ENCODE measurements at places on chromosomes 16 and 17.
A peak's percentile ranks its signal among the peaks of the same experiment; 100 is the strongest.

GRCh38 chr16:89556750-89557689, 3.5 kb upstream of the RPL13 start:
- DNase-seq = peak; percentile 58

- no peak for DNase-seq
Observed at GRCh38 chr16:2598723-2599122, 60.9 kb downstream of the PDPK1 start.

DNA sequence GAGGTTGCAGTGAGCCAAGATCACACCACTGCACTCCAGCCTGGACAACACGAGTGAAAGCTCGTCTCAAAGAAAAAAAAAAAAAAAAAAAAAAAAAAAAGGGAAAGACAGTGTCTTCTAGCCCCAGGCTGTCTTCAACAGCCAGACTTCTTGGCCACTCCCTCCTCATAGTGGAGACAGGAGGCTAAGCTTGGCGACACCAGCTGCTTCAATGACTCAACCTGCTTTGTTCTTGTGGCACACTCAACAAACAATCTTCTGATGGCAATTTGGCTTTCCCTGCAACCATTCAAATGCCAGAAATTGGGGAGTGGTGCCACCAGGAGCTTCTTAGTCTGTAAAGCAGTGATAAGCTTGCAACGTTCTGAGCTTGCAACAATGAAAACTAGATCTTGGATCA, 290.4 kb upstream of the DYNLRB2 start:
- no peak for DNase-seq

DNA sequence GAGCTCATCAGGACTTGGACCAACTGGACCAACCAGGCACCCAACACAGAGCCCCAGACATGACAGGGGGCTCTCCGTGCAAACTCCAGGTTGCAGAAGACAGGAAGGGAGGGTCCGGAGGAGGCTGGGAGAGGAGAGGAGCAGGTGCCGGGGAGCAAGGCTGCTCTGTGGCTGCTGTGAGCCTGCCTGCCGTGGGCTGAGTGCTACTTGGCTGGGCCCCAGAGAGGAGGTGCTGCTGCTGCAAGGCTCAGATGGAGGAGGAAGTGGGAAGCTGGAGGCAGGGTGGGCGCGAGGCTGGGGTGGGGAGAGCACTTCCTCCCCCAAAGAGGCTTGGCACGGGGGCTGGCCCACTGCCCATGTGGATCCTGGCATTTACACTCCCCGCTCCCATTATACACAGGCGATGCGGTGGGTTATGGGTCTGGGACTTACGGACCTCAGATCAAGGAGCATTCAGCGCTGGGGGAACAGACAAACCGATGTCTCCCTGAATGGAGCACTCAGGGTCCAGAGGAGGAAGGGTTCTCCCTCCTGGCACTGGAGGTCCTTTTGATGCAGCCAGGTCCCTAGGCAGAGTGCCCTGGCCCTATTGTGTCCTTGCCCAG, 15.9 kb downstream of the EPOP start:
- no peak for DNase-seq

- DNase-seq = peak; percentile 5
Observed at GRCh38 chr17:1793447-1793806, 31.6 kb downstream of the SERPINF1 start.

- no peak for DNase-seq
Observed at GRCh38 chr17:22142091-22142490, 449.8 kb downstream of the KCNJ18 start.

DNA sequence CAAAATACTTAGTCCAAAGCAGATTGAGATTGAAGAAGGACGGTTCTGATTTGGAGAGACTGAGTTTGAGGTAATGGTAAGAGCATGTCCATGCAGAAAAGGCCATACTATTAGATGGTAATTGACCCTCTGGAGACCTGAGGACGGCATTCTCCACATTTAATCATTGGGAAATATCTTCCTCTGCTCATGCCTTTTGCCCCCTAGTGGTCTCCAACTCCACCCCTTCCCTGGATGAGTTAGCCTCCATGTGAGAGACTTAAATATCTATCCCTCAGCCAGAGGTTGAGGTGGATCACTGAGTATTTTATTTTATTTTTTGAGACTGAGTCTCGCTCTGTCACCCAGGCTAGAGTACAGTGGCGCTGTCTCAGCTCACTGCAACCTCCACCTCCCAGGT, 10.4 kb upstream of the OR3A1 start:
- no peak for DNase-seq

- DNase-seq = no peak
Observed at GRCh38 chr16:4345836-4346781, 5.0 kb downstream of the PAM16 start.

DNA sequence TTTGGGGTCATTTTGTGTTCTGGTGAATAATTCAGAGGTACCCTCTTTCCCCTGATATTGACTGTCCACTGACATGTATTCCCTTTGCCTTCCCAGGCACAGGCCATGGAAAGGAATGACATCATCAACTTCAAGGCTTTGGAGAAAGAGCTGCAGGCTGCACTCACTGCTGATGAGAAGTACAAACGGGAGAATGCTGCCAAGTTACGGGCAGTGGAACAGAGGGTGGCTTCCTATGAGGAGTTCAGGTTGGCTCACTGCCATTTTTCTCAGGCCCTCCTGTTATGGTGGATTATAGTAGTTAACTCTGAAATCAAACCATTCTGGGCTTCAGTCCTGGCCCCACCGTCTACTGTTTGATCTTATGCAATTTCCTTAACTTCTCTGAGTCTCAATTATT, 1.6 kb upstream of the EFTUD2 start:
- DNase-seq = peak; percentile 63

GRCh38 chr17:80796430-80796861, 195.2 kb upstream of the CHMP6 start:
- no peak for DNase-seq

DNA sequence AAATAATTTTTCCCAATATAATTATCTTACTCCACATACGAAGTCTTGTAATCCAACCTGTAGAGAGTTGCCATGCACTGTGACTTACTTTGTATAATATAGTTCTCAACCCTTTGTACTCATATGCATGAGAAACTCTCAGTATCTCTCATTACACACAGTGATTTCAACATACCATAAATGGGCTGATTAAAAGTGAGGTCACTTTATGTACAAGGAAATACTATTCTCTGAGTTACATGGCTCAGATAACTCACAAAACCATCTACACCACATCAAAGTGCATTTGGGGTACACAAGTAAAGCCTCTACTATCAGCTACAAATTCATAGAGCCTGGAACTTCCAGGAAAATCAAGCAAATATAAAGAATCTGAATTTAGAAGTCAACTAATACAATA, 27.9 kb downstream of the SLFN12 start:
- no peak for DNase-seq

DNA sequence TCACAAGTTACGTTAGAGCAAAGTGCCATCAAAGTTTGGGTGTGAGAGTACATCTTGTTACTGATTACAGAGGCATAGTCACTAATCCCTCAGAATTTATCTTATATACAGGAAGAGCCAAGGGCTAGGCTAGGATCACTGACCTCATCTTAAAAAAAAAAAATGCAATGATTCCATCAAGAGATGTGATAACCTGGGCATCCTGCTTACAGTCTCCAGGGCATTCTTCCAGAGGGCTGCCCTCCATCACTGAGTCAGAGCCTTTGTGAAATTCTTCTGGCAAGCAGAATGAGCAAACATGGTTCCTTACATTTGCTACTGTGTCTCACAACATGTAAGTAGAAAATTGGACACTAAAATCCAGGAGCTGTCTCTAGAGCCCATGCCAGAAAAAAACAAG, 410.6 kb downstream of the ZFHX3 start:
- DNase-seq = no peak

GRCh38 chr17:42797067-42798007, 1.2 kb downstream of the COA3 start:
- no peak for DNase-seq

DNA sequence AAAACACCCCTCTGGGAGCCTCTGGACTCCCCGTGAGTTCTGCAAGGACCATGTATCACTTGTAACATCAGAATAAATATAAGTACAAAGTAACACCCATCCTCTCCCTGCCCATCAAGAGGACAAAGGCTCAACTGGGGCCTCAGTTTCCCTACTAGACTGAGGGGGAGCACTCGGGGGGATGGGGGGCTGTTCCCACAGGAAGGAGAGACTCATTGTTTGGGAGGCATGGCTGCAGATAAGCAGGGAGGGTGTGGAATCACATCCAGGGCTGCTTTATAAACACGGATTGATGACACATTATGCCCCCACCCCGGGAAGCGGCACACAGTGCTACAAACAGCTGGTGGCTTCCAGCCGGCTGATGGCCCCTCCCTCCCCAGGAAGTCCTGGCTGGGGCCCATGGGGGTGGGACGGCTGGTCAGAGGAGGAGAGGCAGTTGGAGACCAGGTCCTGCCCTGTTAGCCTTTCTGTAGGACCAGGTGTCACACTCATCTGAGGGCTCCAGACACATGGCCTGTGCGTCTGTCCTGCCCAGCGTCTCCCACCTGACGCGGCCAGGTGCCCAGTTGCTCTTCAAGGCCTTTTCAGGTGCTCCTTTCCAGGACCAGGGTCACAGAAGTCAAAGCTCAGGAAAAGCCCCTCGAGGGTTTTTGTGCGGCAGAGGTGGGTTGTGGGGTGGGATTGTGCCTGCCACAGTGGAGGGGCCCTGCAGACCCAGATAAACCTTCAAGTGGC, 1.3 kb upstream of the MPG start:
- peak; percentile 76 for DNase-seq

DNA sequence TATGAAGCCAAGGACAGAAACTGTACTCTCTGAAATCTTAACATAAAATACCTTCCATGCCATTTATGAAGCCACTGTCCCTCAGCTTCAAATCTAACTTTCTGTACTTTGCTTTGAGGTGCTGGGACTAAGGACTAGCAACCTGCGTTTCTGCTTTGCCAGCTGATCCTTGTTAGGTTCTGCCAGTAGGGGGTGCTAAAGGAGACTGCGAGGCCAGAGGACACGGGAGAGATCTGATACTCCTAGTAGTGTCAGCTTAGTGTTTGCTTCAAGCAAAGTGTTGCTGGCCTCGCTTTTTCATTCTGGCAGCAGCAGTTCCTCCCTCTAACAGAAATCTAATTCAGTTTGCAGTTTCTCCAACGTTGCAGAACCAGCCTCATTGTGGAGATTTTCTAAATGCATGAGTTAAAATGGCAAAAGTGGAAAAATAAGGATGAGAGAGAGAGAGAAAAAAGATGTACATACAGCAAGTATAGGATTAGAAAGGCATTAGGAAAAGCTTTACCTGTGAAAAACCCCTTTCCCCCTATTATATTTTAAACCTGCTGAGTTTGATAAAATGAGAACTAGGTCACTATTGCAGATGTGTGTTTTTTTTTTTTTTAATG, 297.5 kb downstream of the CA10 start:
- DNase-seq = no peak

- no peak for DNase-seq
Observed at GRCh38 chr17:15145621-15146020, 119.5 kb downstream of the PMP22 start.

- no peak for DNase-seq
Observed at GRCh38 chr16:88389621-88390160, 6.9 kb downstream of the ZNF469 start.

- no peak for DNase-seq
Observed at GRCh38 chr16:4303973-4304372, 11.9 kb upstream of the GLIS2 start.

- DNase-seq = no peak
Observed at GRCh38 chr17:16888413-16889087, 83.4 kb downstream of the TNFRSF13B start.

DNA sequence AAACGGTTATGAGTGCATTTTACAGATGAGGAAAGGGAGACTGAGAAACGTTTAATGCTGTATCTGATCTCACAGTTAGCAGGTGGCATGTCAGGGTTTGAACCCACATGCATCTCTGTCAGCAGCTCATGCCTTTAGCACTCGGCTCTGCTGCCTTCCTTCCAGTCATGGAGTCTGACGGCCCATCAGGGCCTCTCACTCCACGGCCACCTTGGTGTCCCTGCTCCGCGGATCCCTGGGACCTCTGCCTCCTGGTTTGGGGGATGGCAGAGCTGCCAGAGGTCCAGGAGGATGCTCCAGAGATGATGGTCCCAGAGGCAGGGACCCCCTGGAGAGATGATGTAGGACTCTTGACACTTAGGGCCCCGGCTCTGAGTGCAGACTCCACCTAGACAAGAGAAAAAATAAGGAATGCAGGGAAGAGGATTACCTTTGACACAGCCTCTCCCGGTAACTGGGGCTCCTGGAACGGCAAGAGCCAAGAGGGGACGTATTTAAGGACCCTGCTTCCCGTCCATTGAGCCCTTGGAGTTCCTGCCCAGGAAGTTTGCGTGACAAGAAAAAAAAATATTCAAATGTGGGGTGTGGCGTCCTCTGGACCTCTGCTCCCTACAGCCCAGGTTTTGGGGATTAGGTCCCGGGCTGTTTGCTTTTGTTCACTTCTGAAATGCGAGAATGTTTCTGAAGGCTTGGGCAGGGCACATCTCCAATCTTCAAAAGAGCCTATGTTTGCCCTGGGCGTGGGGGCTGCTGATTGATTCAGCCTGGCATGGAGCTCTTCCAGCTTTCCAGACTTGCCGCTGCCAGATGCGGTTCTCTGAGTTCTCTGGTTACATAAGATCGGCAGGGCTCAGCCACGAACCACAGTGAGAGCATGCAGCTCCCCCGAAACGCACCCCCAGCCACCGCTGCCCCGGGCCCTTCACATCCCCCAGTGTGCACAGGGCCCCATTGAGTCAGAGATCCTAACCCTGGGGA, at the start of gene ALDH3A1:
Gene ALDH3A1 (minus strand): TSS at position 470 of the 978 bp plus-strand sequence. CDS start 3,169 bp downstream, outside the sequence.
- DNase-seq = no peak

DNA sequence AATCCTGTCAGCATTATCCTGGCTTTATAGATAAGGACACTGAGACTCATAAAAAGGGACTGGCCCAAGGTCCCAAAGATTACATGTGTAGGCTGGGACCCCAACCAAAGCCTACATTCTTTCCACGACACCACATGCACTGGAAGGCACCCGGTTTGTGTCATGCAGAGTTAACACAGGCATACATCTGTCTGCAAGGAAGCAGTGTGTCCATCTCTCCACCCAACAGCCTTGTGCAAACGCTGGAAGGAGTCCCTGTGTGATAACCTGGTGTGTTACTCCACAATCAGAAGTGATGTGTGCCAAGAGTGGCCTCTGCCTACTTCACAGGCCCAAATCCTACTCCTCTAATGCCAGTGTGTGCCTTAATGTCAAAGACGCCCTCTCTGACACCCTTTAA, 139.8 kb downstream of the PARN start:
- no peak for DNase-seq

- no peak for DNase-seq
Observed at GRCh38 chr17:69344939-69345338, 18.0 kb upstream of the ABCA5 start.

DNA sequence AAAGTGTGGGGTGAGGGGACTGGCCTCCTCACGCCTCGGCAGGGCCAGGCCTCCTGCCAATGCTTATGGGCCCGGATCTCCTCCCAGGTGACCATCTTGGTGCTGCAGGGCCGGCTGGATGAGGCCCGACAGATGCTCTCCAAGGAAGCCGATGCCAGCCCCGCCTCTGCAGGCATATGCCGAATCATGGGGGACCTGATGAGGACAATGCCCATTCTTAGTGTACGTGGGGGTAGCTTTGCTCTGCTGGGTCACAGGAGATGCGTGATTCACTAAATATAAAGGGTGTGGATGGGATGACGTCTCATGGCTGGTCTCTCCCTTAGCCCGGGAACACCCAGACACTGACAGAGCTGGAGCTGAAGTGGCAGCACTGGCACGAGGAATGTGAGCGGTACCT, 19.5 kb downstream of the NUP85 start:
- DNase-seq = no peak

GRCh38 chr17:17698869-17699351, 17.7 kb downstream of the RAI1 start:
- DNase-seq = peak; percentile 59
